ENCODE measurements at places on chromosomes 2 and 18.

DNA sequence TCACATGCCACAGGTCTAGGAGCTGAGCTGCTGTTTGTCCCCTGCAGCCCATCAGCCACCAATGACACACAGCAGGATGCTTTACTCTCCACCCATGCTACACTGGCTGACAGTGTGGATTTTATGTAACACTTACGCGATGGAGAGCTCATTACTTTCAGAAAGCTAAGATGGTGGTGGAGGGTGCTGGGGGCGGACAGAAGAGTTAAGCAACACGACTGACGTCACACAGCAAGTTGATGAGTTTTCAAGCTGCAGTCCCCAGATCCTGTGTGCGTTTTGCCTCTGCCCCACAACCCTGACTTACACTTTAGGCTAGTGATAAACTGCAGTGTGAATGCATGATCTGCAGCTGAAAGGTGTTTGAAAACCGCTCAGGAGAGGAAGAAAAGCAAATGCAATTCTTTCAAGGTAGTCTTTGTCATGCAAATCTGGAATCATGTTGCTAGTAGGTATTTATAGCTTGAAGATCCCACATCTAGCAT lies 42.4 kb downstream of the MRPS5 start:
- no peak for DNase-seq

GRCh38 chr18:28657961-28658360 lies 481.0 kb upstream of the CDH2 start:
- DNase-seq: no peak

DNA sequence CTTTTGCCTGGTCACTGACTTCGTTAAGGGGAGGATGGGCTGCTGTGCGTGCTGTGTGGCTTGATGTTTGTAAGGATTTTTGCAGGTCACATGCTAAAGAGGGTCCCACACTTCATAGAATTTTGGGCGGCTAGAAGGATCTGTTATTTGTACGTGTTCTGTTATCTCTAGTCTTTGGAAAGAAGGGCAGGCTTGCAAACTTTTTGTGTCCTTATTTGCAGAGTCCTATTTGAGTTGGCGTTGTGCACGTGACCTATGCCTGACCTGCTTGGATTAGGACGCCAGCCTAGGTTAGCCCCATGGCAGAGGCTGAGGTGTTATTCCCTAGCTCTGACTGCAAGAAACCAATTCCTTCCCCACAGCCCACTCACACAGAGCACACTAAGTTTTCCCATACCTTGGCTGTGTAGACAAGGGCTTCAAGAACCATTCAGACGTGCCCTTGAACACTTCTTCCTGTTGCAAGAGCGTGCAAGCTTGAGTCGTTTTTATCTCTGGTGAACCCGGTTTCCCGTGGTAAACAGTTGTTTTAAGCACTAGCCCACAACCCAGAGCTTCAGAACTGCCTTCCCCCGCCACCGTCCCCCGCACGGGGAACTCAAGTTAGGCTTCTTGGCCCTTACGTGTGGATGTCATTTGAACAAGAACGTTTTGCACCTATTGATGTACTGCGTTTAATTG lies 94.6 kb downstream of the LDLRAD4 start:
- DNase-seq: no peak

DNA sequence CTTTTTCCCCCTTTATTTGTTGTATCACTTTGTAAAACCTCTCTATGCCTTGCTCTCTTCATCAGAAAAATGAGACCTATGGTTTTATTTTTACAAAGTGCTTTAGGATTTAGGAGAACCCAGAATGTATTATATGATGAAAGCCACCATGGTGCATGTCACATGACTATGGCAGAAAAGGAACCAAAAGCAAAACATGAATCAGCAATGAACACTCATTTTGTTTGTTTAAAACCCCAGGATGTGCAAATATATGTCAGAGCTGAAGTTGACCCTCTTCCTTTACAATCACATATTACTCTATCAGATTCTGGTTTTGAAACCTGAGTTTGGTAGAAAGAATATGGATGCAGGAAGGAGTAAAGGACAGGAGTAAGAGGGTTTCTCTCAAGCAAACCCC lies 70.0 kb downstream of the FIGN start:
- DNase-seq: no peak

Measured in testis (tissue), 5 donors.